RWPE2 (cell line): ENCODE measurements at places on chromosomes 4 and X.

DNA sequence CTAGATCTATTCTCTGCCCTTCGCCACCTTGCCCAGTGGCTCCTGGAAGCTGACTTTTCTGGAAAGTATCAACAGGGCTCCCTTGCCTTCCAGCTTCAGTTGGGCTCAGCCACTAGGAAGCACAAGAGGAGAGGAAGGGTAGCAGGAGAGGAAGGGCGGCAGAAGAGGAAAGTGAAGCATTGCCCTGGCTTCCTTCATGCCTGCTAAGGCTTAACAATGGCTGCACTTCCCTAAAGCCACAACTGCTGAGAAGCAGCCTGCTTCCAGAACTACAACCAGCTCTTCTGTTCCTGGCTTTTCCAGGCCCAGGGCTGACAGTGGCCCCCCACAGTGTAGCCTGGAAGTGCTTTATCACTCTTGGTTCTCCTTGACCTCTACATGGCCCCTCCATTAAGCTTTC, 29.1 kb upstream of the PGM2 start:
- DNase-seq, result no peak

DNA sequence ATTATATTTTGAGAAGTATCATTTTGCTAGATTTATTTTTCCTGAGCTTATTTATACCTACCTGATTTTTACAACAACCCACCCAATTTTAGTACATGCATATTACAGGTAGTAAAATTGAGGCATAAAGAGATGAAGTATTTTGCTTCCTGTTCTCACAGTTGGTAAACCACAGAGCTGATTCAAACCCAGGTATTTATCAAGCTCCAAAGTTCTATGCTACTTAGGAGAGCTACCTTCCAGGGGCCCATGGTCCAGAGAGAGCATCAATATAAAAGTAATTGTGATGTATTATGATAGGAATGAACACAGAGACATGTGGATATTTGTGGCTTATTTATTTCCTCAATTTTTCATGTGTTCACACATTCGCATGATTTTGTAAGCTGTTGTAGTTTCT, 20.2 kb upstream of the GBA3 start:
- DNase-seq, result no peak

DNA sequence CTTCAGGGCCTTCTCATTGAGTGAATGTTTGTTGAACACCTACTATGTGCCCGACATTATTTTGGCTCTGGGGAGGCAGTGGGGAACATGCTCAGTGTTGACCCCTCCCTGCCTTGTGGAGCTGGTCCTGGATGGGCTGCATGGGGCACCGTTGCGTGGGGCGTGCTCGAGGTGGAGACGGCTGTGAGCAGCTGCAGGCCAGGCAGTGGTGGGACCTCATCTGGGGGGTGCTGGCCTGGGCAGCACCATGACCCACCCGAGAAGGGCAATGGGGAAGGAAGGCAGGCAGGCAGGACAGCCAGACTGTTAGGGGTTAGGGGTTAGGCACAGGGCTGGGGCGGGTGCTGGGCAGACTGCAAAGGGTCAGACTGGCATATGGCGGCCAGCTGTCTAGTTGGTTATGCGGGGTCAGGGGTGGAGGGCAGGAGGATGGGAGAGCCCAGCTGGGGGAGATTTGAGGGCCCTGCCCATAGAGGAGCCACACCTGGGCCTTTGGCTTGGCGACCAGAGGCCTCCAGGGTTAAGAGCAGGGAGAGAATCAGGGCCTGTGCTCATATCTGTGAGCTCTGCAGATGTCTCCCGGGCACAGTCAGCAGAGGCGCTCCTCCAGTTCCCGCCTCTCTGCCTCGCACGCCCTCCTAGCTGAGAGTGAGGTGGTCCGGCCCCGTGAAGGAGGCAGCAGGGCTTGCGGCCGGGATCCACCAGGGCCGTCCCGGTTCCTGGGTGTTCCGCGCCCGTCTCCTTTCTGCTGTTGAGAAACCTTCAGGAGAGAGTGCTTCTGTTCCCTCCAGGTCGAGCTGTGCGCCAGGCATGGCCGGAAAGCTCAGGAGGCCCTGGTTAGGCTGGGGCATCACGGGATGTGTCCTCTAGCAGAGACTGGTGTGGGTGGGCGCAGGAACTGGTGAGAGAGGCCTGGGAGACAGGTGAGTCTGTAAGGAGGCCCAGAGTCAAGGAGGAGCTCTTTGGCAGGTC, 73.3 kb downstream of the RGS12 start:
- DNase-seq, result peak; percentile 47

- DNase-seq, result no peak
These were observed 18.1 kb upstream of the TADA2B start for GRCh38 chr4:7025040-7025602.

GRCh38 chr4:155491336-155492120, 114.8 kb upstream of the MAP9 start:
- no peak for DNase-seq

DNA sequence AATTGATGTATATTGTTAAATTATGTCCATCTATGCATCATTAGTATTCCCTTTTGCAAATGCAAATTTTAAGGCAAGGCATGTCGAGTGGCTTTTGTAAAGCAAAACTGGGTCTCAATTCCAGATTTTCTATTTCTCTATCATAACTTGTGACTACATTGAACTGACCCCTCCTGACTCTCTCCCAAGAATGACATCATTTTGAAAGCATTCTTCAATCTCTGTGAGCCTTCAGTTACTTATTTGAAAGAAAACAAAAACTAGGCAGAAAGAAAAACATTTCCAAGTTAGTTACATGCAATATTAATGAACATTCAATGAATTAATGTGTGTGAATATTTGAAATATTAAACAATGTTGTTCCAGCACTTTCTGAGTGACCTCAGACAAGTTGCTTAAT, 314.3 kb upstream of the CLNK start:
- DNase-seq, result no peak

DNA sequence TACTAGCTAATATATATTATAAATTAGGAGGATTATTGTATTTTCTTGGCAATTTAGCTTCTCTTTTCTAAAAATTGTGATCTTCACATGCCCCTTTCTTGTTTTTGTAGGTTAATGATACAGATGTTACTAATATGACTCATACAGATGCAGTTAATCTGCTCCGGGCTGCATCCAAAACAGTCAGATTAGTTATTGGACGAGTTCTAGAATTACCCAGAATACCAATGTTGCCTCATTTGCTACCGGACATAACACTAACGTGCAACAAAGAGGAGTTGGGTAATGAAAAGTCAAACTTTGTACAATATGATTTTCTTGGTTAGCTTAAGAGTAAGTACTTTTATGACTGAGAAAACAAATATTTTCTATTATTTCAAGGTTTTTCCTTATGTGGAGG, 74.1 kb downstream of the SLC10A6 start:
- DNase-seq, result no peak

DNA sequence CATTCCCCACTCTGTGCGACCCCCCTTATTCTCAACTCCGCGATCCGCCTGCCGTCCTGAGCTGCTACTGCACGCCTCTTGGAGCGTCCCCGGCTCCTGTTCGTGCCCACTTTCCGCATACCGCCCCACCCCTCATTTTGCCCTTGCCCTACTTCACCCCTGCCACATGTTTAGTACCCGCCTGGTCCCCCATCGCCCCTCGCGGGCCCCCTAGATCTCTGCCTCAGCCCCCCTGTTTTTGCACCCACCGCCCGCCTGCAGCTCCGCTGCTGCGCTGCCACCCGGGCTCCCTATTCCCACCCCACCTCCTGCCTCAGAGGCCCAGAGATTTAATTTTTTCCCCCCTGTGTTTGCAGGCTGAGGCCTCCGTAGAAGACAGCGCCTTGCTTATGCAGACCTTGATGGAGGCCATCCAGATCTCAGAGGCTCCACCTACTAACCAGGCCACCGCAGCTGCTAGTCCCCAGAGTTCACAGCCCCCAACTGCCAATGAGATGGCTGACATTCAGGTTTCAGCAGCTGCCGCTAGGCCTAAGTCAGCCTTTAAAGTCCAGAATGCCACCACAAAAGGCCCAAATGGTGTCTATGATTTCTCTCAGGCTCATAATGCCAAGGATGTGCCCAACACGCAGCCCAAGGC, 1.4 kb downstream of the MAGED1 start:
- no peak for DNase-seq

- DNase-seq, result no peak
These were observed 28.3 kb downstream of the SEPTIN11 start for GRCh38 chr4:76977736-76978350.

- no peak for DNase-seq
These were observed 32.6 kb upstream of the MSMO1 start for GRCh38 chr4:165294907-165295306.

DNA sequence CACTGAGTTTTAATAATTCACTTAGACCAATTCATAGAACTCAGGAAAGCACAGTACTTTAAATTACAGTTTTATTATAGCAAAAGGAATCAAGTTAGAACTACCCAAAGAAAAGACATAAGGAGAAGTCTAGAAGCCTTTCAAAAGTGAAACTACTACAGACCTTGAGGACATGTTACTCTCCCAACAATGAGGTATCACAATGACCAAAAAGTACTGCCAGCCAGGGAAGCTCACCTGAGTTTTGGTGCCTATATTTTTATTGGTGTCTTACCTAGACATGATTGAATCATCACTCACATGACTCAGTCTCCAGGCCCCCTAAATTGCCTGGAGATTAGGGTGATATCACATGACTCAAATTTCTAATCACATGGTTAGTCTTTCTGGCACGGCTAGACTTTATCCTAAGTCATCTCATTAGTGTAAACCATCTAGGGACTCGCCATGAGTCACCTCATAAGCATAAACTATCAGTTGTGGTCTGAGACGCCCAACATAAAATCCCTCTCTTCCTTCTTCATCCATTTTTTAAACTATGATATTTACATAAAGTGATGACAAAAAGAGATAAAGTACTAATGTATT, 372.3 kb downstream of the TMA16 start:
- no peak for DNase-seq

- DNase-seq, result no peak
These were observed 45.7 kb upstream of the NDST4 start for GRCh38 chr4:115159141-115159540.

DNA sequence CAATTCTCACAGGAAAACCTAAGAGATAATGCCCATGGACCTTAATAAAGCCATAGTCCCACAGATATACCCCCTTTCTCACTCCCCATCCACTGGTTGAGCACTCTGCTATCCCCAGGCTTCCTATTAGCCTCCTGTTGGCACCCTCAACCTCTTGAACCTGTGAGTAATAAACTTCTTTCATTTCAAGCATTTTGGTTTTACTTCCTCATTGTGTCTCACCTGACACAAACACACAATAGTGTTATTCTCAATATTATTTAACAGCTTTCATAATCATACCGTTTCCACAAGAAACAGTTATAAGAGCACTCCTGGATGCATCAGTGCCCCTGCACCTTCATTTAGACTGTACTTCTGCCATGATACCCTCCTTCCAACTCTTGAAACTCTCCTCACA, 56.8 kb downstream of the TRPC5 start:
- no peak for DNase-seq

- DNase-seq, result no peak
These were observed 8.0 kb downstream of the MAN2B2 start for GRCh38 chr4:6582889-6583490.

DNA sequence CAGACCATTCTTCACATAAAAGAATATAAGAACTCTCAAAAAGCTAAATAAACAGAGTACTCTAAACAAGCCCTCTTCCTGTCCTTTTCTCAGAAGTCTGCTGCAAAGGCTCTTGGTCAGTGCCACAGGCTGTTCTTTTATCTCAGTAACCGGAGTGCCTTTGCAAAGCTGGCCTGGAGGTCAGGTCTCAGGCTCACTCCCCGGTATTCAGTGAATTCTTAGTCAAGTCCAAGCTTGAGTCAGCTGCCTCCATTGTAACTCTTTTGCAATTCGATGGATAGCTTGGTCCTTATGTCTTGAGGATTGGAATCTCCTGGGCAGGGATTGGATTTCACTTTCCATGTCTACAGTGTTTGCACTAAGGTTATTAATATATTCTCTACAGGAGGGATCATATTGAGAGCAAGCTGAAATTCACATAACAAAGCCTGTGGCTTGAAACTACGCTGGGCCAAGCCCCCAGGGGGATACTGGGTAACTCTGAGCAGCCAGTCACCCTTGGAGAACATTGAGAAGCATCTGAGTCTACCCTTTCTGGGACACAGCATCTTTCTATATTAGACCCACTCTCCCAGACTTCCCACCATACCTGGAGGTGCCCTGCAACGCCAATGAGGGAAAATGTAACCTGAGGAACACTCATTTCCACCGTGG, 10.0 kb upstream of the HS6ST2 start:
- no peak for DNase-seq

DNA sequence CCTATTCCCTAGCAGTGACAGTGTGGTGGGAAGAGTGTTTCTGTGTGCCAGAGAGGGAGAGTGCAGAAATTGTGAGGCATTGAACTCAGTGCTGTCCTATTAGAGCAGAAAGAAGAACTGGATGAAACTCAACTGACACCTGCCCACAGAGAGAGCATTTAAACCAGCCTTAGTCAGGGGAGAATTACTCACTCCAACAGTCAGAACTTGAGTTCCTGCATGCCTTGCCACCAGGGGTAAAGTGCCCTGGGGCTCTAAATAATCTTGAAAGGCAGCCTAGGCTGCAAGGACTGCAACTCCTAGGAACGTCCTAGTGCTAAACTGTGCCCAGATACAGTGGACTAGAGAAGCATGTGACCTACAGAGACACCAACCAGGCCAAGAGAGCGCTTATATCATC, 12.8 kb downstream of the CYSLTR1 start:
- no peak for DNase-seq

DNA sequence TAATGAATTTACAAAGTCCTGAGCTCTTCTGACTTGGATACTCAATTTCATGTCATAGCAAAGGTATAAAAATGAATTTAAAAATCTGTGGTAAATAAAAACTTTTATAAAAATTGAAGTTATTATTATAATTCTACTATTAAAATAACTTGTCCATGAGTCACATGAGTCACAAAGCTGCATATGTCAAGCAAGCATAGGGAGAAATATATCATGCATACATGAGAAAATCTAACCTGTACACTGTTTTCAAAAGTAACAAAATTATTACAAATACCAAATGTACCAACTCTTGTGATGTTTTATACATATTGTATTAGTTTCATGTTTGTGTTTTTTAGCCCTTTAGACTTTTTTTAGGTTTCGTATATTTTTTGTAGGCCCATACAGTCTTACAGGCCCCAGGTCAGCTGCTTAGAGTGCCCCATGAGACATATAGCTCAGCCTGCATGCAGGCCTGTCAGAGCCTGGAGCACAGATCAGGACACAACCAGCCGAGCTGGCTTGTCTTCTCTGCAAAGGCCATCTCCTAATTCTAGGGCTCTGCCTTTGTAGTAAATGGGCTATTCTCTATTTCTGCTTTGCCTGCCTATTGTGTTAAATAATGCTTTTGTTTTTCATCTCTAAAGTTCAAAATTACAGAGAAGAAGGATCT, 818.7 kb upstream of the TENM3 start:
- DNase-seq, result no peak

DNA sequence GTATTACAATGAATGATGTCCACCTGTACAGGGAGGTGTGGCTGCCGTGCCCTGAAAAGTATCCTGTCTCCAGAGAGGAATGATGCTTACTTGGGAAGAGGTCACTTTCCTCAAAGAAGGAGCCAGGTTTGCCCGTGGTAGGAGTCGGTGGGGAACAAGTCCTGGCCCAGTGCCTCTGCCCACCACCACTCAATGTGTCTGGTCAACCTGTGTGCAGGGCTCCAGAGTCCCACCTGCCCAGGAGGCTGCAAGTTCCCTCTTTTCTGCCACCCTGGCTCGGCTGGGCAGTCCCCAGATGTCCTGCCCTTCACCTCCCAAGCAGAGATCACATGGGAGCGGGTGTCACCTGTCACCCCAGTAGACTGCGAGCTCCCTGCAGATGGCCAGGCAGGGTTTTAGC, 75.4 kb upstream of the C4orf50 start:
- DNase-seq, result no peak

GRCh38 chrX:124194901-124195300, 137.6 kb upstream of the TEX13D start:
- DNase-seq, result no peak
